Activated CD8-positive, alpha-beta T cell treated with anti-CD3 and anti-CD28 coated beads, Interleukin-2, amount 10 ng/mL, durations not matched to agents 7 days and 5 days (primary cell): ENCODE measurements at places on chromosomes 2 and 18.
A peak's percentile ranks its signal among the peaks of the same experiment; 100 is the strongest.

DNA sequence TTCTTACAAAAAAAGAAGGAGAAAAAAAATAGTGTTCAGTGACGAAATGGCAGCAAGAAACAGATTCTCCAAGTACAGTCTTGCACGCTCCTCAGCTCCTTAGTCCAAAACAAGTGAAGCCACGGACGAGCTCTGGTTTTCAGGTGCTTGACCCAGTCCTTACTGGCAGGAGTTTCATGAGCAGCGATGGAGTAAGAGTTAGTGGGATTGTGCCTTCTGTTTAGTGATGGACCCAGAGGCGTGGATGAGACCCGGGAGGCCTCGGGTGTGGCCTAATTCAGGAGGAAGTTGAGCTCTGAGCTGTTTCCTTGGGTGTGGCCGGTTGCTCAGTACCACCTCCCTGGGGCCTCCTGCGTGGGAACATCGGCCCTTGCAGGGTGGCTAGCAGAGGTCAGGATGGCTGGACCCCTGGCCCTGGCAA is 52.0 kb downstream of the KIF5C start:
- DNase-seq, result peak; percentile 54

DNA sequence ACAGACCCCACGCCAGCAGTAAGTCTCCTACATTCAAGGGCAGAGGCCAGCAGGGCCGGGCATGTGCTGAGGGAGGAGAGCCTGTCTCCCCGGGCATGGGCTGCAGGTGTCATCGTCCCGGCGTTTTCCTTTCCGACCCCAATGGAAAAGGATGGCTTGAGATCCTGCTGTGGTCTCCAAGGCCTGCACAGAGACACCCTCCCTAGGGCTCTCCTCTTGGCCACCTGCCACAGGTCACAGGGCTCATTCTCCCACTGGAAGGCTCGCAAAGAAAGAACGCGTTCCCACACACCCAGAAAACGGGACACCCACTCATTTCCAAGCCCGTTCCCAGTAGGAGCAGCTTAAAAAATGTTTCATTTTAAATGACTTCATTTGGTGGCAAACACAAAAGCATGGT is 41.0 kb downstream of the DIPK1C start:
- DNase-seq, result no peak

DNA sequence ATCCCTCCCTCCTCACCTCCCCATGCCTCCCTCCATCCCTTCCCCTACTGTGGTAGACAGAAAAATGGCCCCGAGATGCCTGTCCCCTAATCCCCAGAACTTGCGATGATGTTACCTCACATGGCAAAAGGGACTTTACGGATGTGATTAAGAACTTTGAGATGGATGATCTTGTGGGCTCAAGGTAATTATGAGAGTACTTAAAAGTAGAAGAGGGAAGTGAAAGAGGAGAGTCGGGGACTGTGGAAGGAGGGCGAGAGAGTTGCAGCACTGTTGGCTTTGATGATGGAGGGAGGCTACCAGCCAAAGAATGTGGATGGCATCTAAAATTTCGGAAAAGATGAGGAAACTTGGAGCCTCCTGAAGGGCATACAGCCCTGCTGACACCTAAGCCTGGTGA is 66.5 kb downstream of the AGAP1 start:
- no peak for DNase-seq

- DNase-seq, result peak; percentile 79
Observed at GRCh38 chr2:73175663-73176204, 26.6 kb upstream of the NOTO start.

DNA sequence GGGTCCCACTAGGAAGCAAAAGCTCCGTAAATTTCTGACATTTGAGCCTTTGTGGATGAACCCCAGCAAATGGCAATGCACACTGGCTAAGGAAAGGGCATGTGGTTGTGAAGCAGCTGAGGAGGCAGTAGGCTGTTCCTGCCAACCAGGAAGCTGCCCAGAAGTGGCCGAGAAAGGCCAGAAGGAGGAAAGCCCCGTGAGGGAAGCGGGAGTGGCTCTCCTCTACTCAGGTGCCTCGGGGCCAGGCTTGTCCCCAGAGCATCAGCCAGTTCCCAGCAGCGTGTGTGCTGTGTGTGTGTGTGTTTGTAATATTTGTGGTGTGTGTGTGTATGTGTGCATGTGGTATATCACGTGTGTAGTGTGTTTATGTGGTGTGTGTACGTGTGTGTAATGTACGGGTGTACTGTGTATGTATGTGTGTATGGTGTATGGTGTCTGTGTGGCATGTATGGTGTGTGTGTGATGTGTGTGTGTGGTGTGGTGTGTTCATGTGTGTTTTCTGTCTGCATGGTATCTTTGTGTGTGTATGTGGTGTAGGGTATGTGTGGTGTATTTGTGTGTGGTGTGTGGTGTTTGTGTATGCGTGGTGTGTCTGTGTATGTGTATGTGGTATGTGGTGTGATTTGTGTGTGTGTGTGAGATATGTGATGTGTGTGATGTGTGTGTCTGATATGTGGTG is 90.6 kb downstream of the APOB start:
- no peak for DNase-seq

GRCh38 chr2:186599186-186599778 is 9.4 kb downstream of the ITGAV start:
- no peak for DNase-seq

DNA sequence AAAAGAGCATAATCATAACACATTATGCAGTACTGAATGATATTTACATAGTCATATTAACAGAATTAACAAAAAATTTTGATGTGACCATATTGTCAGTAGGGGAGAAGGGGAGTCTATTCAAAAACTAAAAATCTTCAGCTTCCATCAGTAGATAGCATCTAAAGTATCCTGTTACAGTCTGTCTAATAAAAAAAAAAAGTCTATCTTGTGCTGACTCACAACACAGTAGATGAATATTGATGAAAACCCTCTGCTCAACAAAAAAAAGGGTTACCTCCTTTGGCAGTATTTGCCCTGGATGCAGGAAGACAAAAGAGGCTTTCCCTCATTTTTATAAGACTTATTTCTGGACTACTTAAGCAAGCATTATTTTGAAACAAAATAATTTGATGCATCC is 27.3 kb downstream of the GRB14 start:
- DNase-seq, result no peak

- DNase-seq, result no peak
Observed at GRCh38 chr2:11527001-11527400, 6.8 kb upstream of the GREB1 start.

GRCh38 chr2:62335612-62336011 is 139.7 kb downstream of the B3GNT2 start:
- DNase-seq, result no peak

- no peak for DNase-seq
Observed at GRCh38 chr2:74836675-74837401, 2.9 kb downstream of the HK2 start.

GRCh38 chr2:172929644-172930043 is 146.0 kb upstream of the MAP3K20 start:
- no peak for DNase-seq

DNA sequence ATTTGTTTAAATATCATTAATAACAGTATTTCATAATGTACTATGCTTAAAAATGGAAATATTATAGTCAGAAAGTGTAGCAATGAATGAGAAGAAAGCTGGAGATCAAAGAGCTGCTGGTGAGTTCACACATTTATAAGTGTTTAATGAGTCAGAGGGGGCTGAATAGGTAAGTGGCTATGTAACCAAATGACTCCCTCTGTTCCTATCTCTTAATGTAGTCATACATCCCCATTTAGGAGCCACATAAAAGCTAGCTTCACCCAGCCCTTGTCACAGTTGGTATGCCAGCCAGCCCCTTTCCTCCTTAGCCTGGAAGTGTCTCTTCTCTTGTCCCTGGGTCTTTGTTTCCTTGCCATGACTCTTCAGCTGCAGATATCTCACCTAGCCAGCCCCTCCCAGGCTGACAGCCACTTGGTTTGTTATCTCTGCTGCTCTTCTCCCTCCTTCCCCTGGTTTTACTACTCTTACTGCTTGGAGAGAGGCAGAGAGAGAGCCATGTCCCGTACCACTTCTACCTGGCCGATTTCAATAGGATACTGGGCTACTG is 438.6 kb upstream of the HNMT start:
- DNase-seq, result no peak

DNA sequence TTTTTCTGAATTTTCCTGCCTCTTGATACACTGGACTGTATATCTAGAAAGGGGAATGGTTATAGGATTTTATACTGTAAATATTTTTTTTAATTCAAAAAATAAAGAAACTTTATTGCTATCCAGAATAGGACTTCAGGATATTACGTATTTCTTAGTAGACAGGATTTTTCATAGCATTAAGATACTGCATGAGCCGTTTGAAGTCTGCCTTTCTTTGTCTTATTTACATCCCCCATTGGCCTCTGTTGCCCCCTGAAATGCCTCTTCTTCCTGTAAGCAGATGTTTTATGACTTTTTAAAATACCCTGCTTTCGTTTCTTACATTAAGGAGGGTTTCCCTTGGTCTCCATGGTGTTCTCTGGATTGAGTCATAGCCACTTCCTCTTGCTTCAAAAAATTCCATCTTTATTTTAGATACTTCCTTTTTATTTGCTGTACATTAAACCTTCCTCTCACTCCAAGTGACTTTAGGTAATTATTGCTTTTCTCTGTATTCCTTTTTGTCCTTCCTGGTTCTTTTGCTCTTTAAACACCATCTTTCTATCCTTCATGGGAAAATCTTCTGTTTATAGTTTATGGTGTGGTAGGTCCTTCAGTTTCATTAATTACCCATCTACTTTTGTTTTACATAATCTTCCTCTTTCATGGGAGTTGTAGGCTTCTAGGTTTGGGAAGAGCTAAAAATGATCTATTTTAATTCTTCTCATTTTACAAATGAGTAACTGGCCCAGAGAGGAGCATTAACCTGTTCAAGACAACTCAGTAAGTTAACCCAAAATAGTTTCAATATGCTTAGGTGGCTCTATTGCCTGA is 72.6 kb downstream of the ZNF532 start:
- DNase-seq, result no peak

DNA sequence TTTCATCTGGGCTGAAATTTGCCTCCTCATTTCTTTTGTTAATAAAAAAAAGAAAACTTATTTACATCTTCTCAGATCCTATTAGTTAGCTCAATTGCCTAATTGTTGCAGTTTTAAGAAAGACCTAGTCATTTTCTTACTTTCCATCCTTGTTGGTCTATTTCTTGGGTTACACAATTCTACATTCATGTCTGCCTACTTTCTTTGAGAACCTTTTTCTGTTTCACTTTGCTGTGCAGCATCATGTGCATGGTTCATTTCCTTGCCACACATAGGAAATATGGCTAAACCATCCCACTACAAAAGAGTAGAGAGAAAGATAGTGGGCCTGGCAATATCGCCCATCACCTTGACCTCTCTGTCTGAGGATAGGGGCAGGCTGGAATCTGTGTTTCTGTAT is 780.7 kb upstream of the FANCL start:
- no peak for DNase-seq

- DNase-seq, result no peak
Observed at GRCh38 chr2:169676357-169676756, 17.8 kb downstream of the CFAP210 start.

DNA sequence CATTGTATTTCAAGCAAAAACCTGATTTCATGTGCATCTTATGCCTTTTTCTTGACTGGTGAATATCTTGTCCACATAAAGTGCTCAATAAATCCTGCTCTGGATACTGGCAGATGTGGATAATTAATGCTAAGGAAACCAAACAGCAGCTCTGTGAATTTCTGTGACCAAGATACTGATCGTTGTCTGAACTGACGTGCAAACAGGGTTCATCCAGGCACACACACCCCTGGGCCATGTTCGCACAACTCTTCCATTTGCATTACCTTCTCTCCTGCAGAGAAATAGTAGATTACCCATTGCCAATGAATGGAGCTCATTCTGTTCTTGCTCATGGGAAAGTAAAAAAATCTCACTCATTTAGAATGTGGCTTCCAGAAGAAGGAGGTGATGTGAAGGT is 316.2 kb upstream of the TRIB2 start:
- no peak for DNase-seq

- no peak for DNase-seq
Observed at GRCh38 chr2:122136056-122136455, 380.6 kb downstream of the TSN start.

DNA sequence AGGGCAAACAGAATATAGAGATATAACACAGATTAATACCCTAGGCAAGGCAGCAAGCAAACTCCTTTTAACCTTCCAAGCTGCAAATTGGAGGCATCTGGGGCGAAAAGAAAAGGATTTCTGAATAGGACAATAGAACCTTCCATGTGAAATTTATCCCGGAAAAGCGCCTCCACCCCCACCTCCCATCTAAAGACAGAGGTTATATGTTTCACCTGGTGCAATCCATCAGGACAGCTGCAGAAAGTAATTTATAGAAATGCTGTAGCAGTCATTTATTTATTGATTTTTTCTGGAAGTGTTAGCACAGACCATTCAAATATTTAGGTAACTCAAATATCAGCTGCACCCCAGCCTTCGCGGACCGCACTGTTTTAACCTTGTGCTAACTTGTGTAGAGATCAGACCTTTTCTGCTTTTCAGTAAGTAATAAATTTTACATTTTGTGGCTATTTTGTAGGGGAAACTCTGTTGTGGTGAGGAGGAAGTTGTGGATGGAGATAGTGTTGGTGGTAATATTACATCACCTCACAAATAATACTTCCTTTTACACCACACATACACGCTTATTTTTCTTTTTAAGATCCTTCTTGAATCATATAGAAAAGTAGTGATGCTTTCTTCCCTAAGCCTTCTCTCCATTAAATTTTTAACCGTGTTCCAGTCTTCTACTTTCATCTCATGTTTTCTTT is 919.3 kb upstream of the CDH2 start:
- no peak for DNase-seq

DNA sequence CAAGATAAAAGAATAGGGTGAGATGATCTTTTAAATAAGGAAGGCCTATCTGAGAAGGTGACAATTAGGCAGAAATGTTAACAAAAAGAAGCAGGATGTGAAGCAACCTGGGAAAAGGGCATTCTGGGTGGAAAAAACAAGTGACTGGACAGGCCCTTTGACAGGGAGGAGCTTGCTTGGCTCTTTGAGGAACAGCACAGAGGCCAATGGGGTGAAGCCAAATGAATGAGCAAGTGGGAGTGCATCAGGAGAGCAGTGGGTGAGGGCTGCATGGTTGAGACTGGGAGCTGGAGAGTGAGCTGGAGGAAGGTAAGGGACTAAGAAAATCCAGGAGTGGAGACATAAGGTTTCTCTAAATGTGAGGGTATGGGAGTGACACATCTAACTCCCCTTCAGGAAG is 126.9 kb downstream of the TDRD15 start:
- DNase-seq, result no peak

DNA sequence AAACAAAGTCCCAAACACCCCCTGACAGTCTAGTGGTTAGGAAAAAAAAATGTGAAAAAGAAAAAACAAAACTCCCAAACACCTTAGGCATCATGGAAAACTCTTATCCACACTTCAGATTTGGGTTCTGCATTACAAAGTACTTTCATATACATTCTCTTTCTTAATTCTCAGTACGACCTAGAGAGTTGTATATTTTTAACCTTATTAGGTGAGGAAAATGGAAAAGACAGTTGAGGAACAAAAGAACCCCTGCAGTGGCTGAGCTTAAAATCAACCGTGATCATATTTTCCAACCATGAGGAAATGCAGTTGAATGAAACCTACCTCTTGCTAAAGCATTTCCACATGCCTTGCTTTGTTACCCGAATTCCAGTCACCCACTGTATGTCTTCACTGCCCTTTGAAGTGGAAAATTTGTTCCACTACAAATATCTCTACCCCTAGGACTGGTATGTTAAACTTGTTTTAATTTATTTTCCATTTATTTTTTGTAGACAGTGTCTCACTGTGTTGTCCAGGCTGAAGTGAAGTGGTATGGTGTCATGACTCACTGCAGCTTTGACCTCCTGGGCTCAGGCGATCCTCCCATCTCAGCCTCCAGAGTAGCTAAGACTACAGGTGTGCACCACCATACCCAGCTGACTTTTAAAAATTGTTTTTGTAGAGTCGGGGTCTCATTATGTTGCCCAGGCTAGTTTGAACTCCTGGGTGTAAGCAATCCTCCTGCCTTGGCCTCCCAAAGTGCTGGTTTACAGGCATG is 56.9 kb upstream of the LPIN2 start:
- DNase-seq, result no peak
